Brain (organoid and tissue), 16 donors: ENCODE measurements at places on chromosomes 12 and 14. TPM values are rescaled to one million over a fixed set of nuclear protein-coding genes. Genes with fewer than 3 reads are reported as not detected.

Gene TAS2R30
- polyA plus RNA-seq: not detected

DNA sequence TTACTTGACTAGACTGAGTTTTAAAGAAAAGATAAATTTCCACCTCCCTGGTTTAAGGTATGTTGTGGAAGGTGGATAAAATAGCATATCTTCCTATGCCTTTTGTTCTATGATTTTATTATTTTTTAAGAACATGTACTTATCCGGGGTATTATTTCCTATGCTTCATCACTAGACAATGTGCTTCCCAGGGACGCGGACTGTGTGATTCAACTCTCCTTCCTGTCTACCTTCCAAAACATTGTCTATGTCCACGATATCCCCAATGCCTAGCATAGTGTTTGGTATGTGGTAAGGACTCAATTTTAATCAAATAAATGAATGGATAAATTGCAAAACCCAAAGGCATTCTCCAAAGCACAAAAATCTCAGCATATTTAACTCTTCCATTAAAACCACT is 8.3 kb upstream of the CCND2 start:
- DNase-seq: no peak

DNA sequence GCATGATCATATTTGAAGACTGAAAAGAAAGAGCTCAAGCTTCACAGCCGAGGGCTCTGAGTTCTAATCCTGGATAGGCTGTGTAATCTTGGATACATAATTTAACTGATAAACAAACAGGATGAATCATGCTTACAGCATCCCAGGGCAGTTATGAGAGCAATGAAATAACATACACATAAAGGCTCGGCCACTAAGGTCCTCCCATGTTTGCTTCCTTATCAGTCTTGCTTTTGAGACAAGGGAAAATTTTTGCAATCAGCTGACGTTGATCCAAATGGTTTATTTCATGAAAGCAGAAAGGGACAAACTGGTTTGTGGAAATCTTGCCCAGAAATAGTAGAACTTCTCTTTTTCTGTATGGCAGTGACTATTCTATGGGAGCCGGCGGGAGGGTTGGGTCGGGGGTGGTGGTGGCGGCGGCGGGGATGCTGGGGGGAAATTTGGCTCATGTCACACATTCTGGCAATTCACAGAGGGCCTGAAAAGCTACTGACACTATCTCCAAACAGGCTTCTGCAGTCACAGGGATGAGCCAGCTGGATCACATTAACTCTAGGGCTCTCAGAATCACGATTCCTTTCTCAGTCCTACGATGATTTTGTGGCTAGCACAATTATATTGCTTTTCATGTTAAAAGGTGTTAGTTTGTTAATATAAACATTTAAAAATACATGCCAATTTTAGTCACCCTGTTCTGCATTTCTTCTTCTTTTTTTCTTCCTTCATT is 124.5 kb downstream of the SLC8A3 start:
- DNase-seq: no peak

DNA sequence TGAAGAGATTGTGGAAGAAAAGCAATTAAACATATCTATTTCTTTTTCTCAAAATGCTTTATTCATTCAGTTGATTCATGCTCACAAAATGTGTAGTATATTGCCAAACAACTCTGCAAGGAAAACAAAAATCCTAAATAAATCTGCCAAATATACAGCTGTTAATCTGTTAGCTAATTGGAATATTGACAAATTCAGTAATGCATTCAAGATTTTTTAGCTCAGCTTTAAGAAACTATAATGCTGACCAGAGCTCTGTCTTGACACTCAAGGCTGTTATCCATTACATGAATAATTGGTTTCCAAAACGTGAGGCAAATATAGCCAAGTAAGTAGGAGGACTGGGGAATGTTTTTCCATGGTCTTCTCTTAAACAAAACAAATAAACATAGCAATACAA is 146.8 kb downstream of the TMTC2 start:
- no peak for DNase-seq

DNA sequence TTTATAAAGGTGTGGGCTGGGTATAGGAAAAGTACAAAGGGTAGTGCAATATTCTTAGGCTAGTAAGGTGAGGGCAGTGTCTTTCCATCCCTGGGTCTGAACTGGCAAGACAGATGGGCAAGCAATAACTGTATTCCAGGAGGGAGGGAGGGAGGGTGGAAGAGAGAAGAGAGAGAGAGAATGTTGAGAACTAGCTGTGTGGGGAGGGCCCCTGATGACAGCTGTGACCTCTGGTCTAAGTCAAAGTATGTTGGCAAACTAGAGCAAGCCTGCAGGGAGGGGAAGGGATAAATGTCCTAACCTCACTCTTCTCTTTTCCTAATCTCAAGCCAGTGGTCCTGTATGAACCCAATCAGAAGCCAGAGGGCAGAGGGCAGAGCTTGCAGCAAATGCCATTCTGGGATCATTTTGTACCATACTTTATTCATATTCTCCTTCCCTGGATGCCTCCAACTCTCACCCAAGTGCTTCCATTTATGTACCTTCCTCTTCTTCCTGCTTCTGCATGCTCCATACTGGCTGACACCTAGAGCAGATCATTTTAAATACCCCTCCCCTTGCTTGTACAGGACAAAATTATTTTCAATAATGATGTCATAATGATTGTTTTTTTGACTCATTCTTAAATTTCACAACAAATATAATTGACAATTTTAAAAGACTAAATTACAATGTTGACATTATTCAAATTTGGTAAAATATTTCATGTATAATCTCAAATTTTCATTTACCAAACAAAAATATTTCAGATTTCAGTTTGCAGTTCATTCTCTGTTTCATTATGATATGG is 75.9 kb downstream of the AKAP6 start:
- DNase-seq: no peak

GRCh38 chr12:114685869-114686268 is 1.9 kb upstream of the TBX3 start:
- no peak for DNase-seq

DNA sequence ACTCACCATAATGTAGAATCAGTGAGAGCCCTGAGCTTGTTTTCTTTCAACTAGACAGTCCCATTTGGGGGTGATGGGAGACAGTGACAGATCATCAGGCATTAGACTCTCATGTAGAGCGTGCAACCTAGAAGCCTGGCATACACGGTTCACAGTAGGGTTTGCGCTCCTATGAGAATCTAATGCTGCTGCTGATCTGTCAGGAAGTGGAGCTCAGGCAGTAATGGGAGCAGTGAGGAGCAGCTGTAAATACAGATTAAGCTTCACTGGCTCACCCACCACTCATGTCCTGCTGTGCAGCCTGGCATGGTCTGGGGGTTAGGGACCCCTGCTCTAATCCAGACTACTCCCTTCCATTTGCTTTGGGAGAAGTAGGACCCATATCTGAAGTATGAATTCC is 55.6 kb downstream of the FNTB start:
- DNase-seq: no peak
